Activated naive CD4-positive, alpha-beta T cell treated with anti-CD3 and anti-CD28 coated beads, Interleukin-2, amount 10 ng/mL, durations not matched to agents 7 days and 5 days (primary cell): ENCODE measurements at places on chromosomes 4 and X.

DNA sequence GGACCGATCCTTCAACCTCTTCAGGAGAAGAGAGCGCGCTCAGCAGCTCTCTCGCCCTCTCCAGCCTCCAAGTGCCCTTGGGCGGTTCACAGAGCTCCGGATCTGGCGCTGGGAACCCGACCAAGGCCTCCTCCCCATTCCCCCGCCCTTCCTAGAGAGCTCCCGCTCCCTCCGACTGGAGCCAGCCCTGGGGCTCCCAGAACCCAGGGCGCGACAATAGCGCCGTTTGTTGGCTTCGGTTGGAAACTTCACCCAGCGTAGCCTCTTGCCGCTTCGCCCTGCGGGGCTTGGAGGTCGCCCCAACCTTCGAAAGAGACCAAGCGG lies 3.1 kb upstream of the SOX3 start:
- peaks cover 1% of the 10 kb centered on the region for H3K36me3 ChIP-seq
- no peak overlapping the region for H3K27ac ChIP-seq
- peaks cover 86% of the 10 kb centered on the region for H3K27me3 ChIP-seq
- H3K4me3 ChIP-seq: no peak overlapping the region
- DNase-seq: no peak
- no peaks in the 10 kb centered on the region for H3K4me1 ChIP-seq

DNA sequence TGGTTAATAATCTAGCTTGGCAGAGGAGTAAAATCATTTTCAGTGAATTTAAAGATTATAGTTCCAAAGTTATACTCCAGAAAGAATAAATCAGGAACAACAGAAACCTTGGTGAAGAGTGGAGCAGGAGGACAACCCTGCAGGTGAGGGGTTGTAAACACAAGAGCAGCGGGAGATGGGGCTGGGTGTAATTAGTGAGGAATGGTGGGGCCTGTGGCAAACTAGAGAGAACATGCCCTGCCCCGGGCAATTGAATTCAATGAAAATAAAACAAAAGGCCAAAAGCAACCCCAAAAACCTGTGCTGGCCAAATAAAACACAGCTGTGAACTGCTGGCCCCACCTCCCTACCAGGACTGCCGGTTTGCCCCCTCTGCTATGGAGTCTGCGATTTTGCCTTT lies 325.2 kb downstream of the NR3C2 start:
- peaks cover 7% of the 10 kb centered on the region for H3K4me1 ChIP-seq
- H3K27me3 ChIP-seq: no peaks in the 10 kb centered on the region
- no peak overlapping the region for H3K4me3 ChIP-seq
- H3K36me3 ChIP-seq: peaks cover 1% of the 10 kb centered on the region
- H3K27ac ChIP-seq: no peak overlapping the region
- no peak for DNase-seq

- H3K27me3 ChIP-seq: no peaks in the 10 kb centered on the region
- H3K27ac ChIP-seq: no peak overlapping the region
- H3K36me3 ChIP-seq: no peaks in the 10 kb centered on the region
- DNase-seq: no peak
- no peak overlapping the region for H3K4me3 ChIP-seq
- no peaks in the 10 kb centered on the region for H3K4me1 ChIP-seq
Observed at GRCh38 chr4:140726776-140727500, 29.2 kb downstream of the TBC1D9 start.

GRCh38 chr4:94472056-94472826 lies 20.5 kb downstream of the PDLIM5 start:
- H3K4me1 ChIP-seq: no peaks in the 10 kb centered on the region
- H3K27ac ChIP-seq: no peak overlapping the region
- H3K36me3 ChIP-seq: no peaks in the 10 kb centered on the region
- no peak for DNase-seq
- no peaks in the 10 kb centered on the region for H3K27me3 ChIP-seq

- no peaks in the 10 kb centered on the region for H3K27me3 ChIP-seq
- no peak overlapping the region for H3K4me3 ChIP-seq
- no peak for DNase-seq
Observed at GRCh38 chr4:54060116-54060515, 4.3 kb downstream of the CHIC2 start.

GRCh38 chr4:17197070-17197469 lies 298.6 kb upstream of the LDB2 start:
- no peak overlapping the region for H3K4me3 ChIP-seq
- no peaks in the 10 kb centered on the region for H3K4me1 ChIP-seq
- no peak overlapping the region for H3K27ac ChIP-seq
- no peak for DNase-seq
- peaks cover 3% of the 10 kb centered on the region for H3K27me3 ChIP-seq

DNA sequence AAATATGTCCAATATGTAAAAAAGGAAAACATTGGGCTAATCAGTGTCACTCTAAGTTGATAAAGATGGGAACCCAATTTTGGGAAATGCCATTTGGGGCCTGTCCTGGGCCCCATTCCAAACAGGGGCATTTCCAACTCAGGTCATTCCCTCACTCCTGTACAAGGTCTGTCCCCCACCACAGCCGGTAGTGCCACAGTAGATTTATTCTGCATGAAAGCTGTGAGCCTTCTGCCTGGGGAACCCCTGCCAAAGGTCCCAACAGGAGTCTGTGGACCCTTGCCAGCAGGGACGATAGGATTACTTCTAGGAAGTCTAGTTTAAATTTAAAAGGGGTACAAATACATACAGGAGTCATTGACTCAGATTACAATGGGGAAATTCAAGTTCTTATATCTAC lies 317.6 kb upstream of the GNPDA2 start:
- no peaks in the 10 kb centered on the region for H3K27me3 ChIP-seq
- no peaks in the 10 kb centered on the region for H3K36me3 ChIP-seq

GRCh38 chrX:104695593-104695992 lies 129.6 kb downstream of the IL1RAPL2 start:
- no peaks in the 10 kb centered on the region for H3K27me3 ChIP-seq
- no peaks in the 10 kb centered on the region for H3K4me1 ChIP-seq
- no peak for DNase-seq
- no peak overlapping the region for H3K4me3 ChIP-seq
- no peaks in the 10 kb centered on the region for H3K36me3 ChIP-seq
- H3K27ac ChIP-seq: no peak overlapping the region

GRCh38 chr4:90958256-90958895 lies 831.2 kb downstream of the CCSER1 start:
- H3K36me3 ChIP-seq: no peaks in the 10 kb centered on the region
- H3K4me3 ChIP-seq: no peak overlapping the region
- H3K27ac ChIP-seq: no peak overlapping the region
- H3K27me3 ChIP-seq: no peaks in the 10 kb centered on the region
- no peaks in the 10 kb centered on the region for H3K4me1 ChIP-seq

DNA sequence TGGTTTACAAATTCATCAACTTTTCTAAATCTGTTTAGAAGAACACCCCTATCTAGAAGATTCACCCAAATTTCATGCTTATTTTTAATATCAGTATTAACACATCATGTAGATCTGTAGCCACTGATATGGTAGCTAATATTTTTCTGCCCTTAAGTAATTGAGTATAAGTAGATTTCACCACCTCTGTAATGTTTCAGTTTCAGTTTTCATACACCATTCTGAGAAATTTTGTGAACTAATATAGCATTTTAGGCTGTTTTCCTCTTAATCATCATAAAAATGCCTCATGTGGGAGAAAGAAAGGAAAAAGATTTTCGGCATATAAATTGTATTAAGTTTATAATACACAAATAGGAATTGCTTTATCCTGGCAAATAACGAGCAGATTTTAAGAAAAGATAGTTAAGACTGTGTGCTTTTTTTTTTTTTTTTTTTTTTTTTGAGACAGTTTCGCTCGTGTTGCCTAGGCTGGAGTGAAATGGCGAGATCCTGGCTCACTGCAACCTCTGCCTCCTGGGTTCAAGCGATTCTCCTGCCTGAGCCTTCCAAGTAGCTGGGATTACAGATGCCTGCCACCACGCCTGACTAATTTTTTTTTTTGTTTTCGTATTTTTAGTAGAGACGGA lies 21.4 kb upstream of the RBPJ start:
- H3K4me3 ChIP-seq: no peak overlapping the region
- H3K4me1 ChIP-seq: peaks cover 24% of the 10 kb centered on the region
- no peaks in the 10 kb centered on the region for H3K27me3 ChIP-seq
- peaks cover 2% of the 10 kb centered on the region for H3K36me3 ChIP-seq

GRCh38 chr4:171846232-171846631 lies 33.0 kb downstream of the GALNTL6 start:
- H3K36me3 ChIP-seq: no peaks in the 10 kb centered on the region
- no peak for DNase-seq
- no peak overlapping the region for H3K27ac ChIP-seq
- no peaks in the 10 kb centered on the region for H3K4me1 ChIP-seq

DNA sequence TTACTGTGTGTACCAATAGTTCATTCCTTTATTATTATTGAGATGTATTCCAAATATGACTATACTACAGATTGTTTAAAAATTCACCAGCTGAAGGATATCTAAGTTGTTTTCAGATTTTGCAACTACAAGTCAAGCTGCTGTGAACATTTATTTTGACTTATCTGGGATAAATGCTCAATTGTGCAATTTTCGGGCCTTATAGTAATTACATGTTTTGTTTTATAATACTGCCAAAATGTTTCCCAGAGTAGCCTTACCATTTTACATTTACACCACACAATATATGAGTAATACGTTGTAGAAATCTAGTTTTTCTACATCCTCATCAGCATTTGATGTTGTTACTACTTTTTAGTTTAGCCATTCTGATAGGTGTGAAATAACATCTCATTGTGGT lies 179.6 kb downstream of the ANTXR2 start:
- H3K4me3 ChIP-seq: no peak overlapping the region
- no peaks in the 10 kb centered on the region for H3K4me1 ChIP-seq
- no peak for DNase-seq
- no peaks in the 10 kb centered on the region for H3K36me3 ChIP-seq

GRCh38 chr4:19694812-19695211 lies 556.9 kb upstream of the SLIT2 start:
- H3K4me1 ChIP-seq: no peaks in the 10 kb centered on the region
- no peak overlapping the region for H3K4me3 ChIP-seq
- no peaks in the 10 kb centered on the region for H3K27me3 ChIP-seq
- H3K27ac ChIP-seq: no peak overlapping the region

DNA sequence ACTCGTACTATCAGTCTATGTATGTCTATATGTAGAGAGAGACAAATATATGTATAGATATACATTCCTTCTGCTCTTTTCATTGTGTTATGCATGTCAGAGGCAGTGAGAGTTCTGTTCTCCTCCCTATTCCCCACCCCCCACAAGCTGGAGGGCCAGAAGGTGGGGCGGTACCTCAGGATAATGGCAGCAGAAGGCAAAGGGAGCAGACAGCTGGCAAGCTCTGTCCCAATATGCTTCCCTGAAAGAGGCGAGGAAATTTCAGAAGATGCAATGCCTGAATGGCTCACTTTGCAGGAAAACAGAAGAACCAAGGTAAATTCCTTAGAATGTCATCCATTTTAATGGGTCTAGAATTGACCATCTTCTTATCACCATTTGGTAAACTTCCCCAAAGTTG lies 114.4 kb downstream of the NAA11 start:
- no peaks in the 10 kb centered on the region for H3K4me1 ChIP-seq
- no peaks in the 10 kb centered on the region for H3K27me3 ChIP-seq
- H3K4me3 ChIP-seq: no peak overlapping the region
- no peaks in the 10 kb centered on the region for H3K36me3 ChIP-seq

- no peaks in the 10 kb centered on the region for H3K27me3 ChIP-seq
- H3K27ac ChIP-seq: no peak overlapping the region
- H3K36me3 ChIP-seq: no peaks in the 10 kb centered on the region
- no peak overlapping the region for H3K4me3 ChIP-seq
- no peak for DNase-seq
Observed at GRCh38 chr4:48196758-48197504, 62.9 kb upstream of the TXK start.

DNA sequence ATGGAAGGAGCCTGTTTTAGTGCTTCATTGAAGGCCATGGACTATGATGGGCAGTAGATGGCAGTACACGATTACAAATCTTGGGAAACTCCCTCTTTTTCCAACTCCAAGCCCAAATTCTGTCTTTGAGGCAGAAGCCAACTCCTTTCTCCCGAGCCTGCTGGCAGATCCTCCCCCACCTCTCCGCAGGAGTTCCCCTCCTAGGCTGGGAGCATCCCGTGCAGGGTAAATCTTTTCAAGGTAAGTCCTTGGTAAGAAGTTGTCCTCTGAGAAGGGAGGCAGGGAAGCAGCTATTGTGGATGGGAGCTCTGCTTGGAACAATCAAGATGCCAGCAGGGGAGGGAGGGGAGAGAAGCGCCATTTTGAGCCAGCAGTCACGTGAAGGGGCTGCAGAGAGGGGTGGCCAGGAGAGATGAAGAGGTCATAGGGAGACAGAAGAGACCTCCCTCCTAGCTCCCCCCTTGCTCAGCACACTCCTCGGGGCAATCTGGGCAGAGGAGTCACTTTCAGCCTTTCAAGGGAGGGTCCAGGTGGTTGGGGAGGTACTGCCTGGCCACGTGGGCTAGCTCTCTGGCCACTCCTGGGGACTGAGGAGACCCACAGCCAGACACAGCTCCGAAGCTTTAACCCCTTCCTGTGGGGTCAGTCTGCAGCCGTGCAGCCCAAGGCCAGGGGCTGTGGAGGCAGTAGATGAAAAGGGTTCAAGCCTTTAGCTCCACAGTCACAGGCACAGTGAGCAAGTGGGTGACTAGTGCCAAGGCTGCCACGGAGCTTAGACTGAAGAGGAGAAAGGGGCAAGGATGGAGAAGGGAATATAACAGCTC lies 9.6 kb downstream of the CC2D2A start:
- H3K4me3 ChIP-seq: no peak overlapping the region
- no peaks in the 10 kb centered on the region for H3K36me3 ChIP-seq
- H3K27ac ChIP-seq: no peak overlapping the region
- H3K27me3 ChIP-seq: peaks cover 3% of the 10 kb centered on the region

DNA sequence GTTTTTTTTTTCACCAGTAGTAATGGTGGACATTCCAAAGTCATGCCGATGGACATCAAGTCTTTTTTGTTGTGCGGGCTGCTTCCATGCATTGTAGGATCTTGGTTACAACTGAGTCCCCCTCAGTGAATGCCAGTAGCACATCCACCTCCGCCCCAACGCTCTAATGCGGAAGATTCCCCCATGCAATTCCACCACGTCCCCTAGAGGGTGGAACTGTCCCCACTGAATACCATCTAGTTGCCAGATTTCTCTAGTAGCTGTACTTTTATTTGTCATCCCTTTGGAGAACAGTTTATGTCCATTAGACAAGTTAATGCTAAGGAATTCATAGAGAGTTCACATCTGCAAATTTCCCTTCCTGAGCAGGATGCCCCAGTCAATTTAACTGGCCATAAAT lies 6.7 kb downstream of the SHISA3 start:
- no peak for DNase-seq
- peaks cover 34% of the 10 kb centered on the region for H3K27me3 ChIP-seq

DNA sequence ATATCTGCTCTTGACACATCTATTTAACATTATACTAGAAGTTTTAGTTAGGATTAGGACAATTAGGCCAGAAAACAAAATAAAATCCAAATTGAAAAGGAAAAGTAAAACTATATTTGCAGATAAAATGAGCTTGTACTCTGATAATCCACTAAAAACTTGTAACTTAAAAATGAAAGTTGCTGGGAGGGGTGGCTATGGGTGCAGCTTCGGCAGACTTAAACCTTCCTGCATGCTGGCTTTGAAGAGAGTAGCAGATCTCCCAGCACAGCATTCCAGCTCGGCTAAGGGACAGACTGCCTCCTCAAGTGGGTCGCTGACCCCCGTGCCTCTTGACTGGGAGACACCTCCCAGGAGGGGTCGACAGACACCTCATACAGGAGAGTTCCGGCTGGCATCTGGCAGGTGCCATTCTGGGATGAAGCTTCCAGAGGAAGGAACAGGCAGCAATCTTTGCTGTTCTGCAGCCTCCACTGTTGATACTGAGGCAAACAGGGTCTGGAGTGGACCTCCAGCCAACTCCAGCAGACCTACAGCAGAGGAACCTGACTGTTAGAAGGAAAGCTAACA lies 2379.9 kb downstream of the ARAP2 start:
- H3K27ac ChIP-seq: no peak overlapping the region
- no peaks in the 10 kb centered on the region for H3K4me1 ChIP-seq
- H3K36me3 ChIP-seq: no peaks in the 10 kb centered on the region
- no peak overlapping the region for H3K4me3 ChIP-seq
- no peaks in the 10 kb centered on the region for H3K27me3 ChIP-seq
- DNase-seq: no peak
